ENCODE measurements at places on chromosomes 5 and 9. TPM values are rescaled to one million over a fixed set of nuclear protein-coding genes. Genes with fewer than 3 reads are reported as not detected.

STING1 gene
- 14.2 TPM for total RNA-seq

PCDHB2 gene
- total RNA-seq, result 0.74 TPM

SPINK4 gene
- total RNA-seq, result not detected

SEMA5A gene
- 19.3 TPM for total RNA-seq

PLAC8L1 gene
- total RNA-seq, result 0.59 TPM

DOCK8 gene
- under 0.01 TPM for total RNA-seq

AMACR gene
- 8.6 TPM for total RNA-seq

Data from smooth muscle cell of the umbilical artery (primary cell).